ENCODE measurements at places on chromosomes 5 and 9.

GRCh38 chr5:7094626-7095025, 301.3 kb upstream of the ADCY2 start:
- no peak for DNase-seq

DNA sequence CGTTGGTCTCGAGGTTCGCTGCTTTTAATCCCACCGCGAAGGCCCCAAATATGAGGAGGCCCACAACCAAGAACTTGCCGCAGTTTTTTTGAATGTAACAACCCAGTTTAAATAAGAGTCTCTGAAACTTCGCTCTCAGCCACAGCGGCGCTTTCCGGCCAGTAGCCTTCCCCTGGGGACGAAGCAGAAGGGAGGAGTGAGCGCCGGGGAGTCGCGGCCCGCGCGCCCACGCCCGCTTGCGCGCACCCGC, 10.4 kb downstream of the PTCH1 start:
- DNase-seq: no peak

GRCh38 chr5:50476549-50476948, 35.5 kb upstream of the EMB start:
- no peak for DNase-seq

- no peak for DNase-seq
Observed at GRCh38 chr5:150112201-150113046, 26.1 kb upstream of the CSF1R start.

- DNase-seq: no peak
Observed at GRCh38 chr5:169554251-169554650, 29.3 kb upstream of the SPDL1 start.
